Activated CD4-positive, alpha-beta T cell treated with anti-CD3 and anti-CD28 coated beads, Interleukin-2, amount 10 ng/mL, durations not matched to agents 7 days and 5 days (primary cell): ENCODE measurements at places on chromosomes 13 and 19.

DNA sequence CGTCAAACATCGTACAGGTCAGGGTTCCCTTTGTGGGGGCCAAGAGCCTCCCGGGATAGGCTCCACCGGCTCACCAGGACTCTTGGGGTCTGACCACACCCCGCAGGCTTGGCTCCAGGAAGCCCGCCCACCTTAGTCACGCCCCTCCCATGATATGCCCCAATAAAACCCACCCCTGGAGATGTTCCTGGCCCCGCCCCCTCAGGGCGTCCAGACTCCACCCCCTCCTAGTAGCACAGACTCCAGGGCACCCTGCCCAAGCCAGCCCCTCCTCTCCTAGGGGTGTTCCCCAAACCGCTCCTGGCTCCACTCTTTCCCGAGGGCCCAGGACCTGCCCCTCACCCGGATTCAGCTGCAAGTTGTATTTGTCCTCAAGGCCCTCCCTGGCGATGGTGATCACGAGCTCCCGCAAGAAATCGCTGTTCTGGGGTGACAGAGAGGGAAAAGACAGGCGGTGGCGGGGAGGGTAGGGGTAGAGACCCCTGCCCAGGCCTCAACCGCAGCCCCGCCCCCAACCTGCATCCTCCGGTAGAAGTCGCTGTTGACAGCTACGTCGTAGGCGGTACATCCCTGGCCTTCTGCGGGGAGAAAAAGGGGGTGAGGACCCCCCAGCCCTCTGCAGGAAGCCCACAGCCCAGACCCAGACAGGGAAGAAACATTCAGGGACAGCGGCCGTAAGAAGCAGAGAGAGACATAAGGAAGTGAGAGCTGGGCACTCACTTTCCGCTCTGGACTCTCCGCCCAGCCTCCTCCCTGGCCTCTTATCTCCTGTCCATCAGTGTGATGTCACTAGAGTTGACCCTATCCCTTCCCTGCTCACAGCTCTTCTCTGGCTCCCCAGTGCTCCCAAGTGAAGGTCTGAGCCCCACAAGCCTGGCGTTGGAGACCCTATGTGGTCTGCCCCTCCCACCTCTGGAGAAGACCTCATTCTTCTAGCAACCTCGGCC lies 3.9 kb downstream of the PIH1D1 start:
- no peak for DNase-seq

DNA sequence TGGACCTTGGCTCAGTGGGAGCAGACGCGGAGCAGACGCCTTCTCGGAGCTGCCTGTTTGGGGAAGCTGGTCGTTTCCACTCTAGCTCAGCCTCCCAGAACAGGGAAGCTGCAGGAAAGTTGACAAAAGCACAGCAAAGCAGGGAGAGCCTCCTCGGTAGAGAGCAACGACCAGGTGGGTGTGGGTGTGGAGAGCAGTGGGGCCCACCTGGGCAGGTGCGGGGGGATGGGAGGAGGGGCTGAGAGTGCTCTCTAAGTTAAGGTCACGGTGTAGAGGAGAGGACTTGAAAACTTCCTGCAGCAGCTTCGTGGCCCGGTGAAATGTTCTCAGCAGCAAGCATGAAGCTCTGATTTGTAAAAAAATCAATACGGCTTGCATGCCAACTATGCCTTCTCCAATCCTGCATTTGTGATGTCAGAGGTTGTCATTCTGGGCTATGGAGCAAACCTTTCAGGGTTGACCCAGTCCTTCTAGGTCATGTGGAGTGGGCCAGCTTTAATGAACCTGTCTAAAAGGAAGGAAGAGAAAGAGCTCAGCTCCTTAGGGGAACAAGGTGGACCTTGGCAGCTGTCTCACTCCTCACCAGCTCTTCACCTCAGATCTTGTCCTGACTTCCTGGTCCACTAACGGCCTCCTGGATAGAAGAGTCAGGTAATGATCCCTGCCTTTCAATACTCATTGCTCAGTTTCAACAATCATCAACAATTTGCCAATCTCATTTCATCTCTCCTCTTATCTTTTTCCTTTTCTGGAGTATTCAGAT lies 85.8 kb upstream of the UBL3 start:
- DNase-seq: peak; percentile 30

- DNase-seq: no peak
Observed at GRCh38 chr13:20544201-20544923, 18.7 kb upstream of the CRYL1 start.

DNA sequence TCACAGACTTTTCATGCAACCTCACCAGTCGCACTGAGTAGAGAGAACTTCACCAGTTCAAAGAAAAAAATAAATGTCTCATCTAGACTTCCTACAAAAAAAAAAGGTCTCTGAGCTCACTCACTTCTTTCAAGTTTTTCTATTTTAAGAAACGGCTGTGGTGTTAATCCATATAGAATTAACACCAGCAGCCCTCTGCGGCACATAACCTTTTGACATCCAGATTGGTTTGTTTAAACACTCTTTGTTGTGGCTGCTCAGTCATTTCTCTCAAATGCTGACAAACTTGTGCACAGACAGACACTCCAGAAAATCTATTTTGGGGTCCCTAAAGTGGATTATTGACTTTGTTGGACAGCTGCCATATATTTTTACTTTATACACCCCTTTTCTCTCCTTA lies 874.9 kb downstream of the EFNB2 start:
- DNase-seq: no peak

DNA sequence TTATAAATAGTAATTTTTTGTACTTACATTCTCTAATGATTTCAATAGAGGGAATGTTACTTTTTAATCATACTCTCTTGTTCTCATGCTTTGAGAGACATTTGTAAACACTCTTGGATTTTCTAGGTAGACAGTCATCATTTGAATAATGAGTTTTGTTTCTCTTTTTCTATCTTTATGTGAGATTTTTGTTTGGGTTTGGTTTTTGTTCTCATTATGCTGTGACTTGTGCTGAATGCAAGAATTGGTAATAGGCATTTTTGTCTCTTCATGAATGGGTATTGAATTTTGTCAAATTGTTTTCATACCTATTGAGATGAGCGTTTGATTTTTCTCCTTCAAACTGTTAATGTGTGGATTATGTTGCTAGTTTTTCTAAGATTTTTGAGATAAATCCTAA lies 56.8 kb upstream of the GPR183 start:
- DNase-seq: no peak

- no peak for DNase-seq
Observed at GRCh38 chr19:41156207-41156606, 36.8 kb upstream of the CYP2S1 start.

GRCh38 chr13:71828117-71828516 lies 38.9 kb downstream of the DACH1 start:
- DNase-seq: no peak

GRCh38 chr13:43431290-43431716 lies 355.5 kb downstream of the ENOX1 start:
- DNase-seq: no peak

DNA sequence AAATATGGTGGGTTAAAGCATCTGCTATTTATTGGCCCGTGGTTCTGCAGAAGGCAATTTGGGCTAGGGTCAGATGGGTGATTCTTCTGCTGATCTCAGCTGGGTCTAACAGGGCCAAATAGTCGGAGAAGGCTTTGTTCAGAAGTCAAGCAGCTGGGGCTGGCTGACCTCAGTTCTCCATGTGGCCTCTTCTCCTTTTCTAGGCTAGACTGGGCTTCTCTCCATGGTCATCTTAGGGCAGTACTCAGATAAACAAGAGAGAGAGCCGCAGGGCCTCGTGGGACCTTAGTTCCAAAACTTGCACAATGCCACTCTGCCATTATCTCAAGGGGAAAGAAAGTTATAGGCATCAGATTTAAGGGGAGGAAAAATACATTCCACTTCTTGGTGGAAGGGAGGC lies 89.6 kb downstream of the NALCN start:
- no peak for DNase-seq

DNA sequence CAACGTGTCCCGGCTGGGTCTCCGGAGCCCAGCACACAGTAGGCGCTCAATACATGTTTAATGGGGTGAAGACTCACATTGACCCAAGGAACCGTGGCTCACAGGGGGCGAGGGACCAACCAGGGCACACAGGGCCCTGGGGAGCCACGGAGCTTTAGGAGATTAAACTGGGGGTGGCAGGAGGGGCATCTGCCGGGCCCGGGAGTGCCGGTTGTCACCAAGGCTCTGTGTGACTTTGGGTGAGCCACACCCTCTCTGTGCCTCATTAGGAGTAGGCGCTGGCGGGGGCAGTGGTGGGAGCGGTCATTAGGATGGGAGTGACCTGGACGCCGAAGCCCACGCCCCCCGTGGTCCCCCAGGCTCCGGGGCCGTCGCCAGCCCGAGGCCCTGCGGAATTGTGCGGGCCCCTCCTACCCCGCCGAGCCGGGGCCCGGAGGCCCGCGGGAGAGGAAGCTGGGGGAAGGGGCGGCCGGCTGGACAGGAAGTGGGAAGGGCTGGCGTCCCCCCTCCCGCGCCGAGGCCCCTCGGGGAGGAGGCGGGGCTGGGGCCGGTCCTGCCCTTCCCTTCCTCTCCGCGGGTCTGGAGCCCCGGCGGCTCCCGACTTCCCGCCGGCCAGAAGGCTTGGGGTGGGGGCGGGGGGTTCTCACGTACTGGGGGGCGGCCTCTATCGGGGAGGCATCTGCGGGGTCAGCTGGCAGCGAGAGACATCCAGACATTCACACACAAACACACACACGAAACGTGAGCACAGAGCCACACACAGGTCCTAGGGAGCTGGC lies 1.8 kb upstream of the SSBP4 start:
- DNase-seq: no peak

DNA sequence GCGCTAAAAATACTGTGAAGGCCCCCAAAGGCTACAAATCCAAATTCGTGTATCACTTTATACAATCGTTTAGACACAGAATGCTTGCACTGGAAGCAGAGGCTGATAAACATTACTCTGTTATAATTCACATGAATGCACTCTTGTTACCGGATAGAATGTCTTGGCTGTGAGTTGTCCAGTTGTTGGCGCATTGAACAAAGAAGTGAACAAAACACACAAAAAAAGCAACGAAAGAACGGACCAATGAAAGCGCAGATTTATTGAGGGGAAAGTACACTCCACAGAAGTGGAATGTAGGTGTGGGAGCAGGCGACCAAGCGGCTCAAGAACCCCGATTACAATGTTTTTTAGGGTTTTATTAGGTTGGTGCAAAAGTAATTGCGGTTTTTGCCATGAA lies 529 bp upstream of the ZNF418 start:
- no peak for DNase-seq

DNA sequence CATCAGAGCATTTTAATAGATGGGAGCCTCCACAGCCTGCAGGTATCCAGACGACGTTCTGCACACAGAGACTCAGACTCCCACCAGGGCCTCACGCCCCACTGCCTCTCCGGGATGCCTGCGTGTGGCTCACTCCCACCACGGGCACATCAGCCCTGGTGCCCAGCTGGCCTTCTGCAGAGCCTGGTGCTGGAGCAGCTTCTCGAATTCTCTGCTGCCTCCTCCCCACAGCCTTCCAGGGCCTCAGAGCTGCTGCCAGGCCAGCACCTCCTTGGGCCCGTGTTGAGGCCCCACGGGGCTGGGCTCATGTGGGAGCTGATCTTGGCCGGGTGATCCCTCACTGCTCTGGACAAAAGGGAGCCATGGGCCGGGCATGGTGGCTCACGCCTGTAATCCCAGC lies 90.9 kb downstream of the KDM4B start:
- no peak for DNase-seq

DNA sequence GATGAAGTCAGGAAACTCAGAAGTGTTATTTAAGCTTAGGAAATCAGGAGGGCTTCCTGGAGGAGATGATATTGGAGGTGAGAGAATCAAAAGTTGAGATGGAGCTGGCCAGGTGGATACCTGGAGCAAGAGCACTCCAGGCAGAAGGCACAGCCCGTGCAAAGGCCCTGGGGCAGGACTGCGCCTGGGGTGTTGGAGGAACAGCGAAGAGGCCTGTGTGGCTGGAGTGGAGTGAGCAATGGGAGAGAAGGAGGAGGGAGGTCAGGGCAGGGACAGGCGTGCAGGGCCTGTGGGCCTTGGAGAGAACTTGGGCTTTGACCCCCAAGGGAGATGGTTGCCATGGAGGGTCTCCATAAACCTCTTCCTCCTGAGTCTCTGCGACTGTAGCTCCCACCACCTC lies 42.1 kb downstream of the ZNRF4 start:
- no peak for DNase-seq

- DNase-seq: no peak
Observed at GRCh38 chr19:28307487-28307886, 905.5 kb downstream of the UQCRFS1 start.

DNA sequence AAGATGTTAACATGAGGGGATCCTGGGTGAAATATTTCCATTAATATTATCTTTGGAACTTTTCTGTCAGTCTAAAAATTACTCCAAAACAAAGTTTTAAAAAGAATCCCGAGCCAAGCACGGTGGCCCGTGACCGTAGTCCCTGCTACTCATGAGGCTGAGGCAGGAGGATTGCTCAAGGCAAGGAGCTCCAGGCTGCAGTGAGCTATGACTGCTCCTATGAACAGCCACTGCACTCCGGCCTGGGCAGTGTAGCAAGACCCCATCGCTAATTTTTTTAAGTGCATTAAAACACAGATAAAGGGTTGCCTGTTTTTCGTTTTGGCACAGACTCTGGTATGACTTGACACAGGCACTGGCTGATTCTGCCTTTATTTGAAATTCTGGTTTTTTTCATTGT lies 6.9 kb downstream of the GP6 start:
- no peak for DNase-seq

GRCh38 chr13:73061473-73061872 lies 2.7 kb downstream of the KLF5 start:
- no peak for DNase-seq

DNA sequence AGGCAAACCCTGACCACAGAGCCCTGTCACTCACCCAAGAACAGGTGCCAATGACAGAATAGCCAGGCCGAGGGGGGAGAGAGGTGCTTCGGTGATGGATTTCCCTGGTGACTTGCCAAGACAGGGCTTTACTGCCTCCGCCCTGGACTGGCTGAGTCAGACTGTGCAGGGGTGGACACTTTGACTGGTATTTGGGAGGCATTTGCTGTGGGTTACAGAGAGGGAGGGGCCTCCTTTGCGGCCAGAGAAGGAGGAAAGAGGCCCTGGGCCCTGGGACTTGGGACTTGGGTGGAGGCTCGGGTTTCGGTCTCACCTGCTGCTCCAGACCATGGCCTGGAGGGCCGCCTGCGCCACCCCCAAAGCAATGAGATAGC lies 4.6 kb upstream of the EPS8L1 start:
- peak; percentile 58 for DNase-seq

GRCh38 chr19:2227415-2228156 lies 8.5 kb downstream of the PLEKHJ1 start:
- no peak for DNase-seq

- peak; percentile 37 for DNase-seq
Observed at GRCh38 chr19:6963937-6964336, 57.3 kb downstream of the MBD3L2B start.

GRCh38 chr13:40306817-40307216 lies 359.6 kb downstream of the FOXO1 start:
- DNase-seq: no peak

- no peak for DNase-seq
Observed at GRCh38 chr13:62193919-62194318, 778.3 kb upstream of the PCDH20 start.

DNA sequence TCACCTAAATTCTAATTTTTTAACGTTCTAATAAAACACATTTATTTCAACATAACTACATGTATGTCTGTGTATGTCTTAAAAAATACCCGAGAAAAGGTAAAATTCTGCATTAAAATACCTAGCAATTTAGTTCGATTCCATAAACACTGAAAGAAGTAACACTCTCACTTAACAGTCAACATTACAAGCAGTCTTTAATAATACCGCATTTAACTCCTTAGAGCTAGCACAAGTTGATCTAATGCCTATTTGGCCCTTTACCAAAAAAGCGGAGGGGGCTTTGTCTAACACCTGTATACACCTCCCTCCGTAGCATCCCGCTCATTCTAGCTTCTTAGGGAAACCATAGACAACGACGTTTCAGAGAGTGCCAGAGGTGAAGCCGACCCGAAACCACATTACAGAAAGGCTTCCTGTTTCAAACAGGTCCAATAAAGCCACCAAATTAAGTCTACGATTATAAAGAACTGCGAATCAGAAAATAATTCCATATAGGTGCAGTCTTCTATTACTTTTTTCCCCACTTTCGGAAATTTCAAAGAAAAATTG lies 1.2 kb downstream of the SPART start:
- DNase-seq: peak; percentile 41
